Spleen (tissue), 13 donors: ENCODE measurements at places on chromosomes 1 and 21. TPM values are rescaled to one million over a fixed set of nuclear protein-coding genes. Genes with fewer than 3 reads are reported as not detected.

SLC5A3 gene
- 8.8 TPM for total RNA-seq

OR2M5 gene
- not detected for total RNA-seq

FAM177B gene
- 7.0 TPM for total RNA-seq

NHLH1 gene
- 0.23 TPM for total RNA-seq

LRRC42 gene
- 12.4 TPM for total RNA-seq

CCDC185 gene
- not detected for total RNA-seq

GSTM5 gene
- 2.6 TPM for total RNA-seq

RGSL1 gene
- total RNA-seq: not detected

MKNK1 gene
- 161 TPM for total RNA-seq

EVA1B gene
- total RNA-seq: 69.9 TPM

CATSPER4 gene
- total RNA-seq: not detected

HNRNPCL4 gene
- not detected for total RNA-seq

PDIK1L gene
- total RNA-seq: 11.1 TPM

CD5L gene
- total RNA-seq: 384 TPM

SLAMF8 gene
- 27.2 TPM for total RNA-seq

OR2L2 gene
- 1.8 TPM for total RNA-seq

ACKR1 gene
- 105 TPM for total RNA-seq

NTRK1 gene
- total RNA-seq: 0.26 TPM

PLA2G2C gene
- total RNA-seq: not detected

NOS1AP gene
- total RNA-seq: 0.61 TPM

HTR1D gene
- total RNA-seq: not detected

NES gene
- total RNA-seq: 124 TPM

RXRG gene
- not detected for total RNA-seq

FAM3B gene
- total RNA-seq: 1.3 TPM

LY9 gene
- total RNA-seq: 37.2 TPM

CD84 gene
- total RNA-seq: 62.5 TPM

MANEAL gene
- total RNA-seq: 9.2 TPM

CLEC20A gene
- total RNA-seq: not detected

ATP6V1G3 gene
- not detected for total RNA-seq

KCNAB2 gene
- 114 TPM for total RNA-seq

FCGR1A gene
- 38.0 TPM for total RNA-seq

CD247 gene
- 67.1 TPM for total RNA-seq

OR6K6 gene
- total RNA-seq: not detected

LIN28A gene
- not detected for total RNA-seq

LMNA gene
- total RNA-seq: 258 TPM

C8B gene
- total RNA-seq: not detected

CLCA4 gene
- not detected for total RNA-seq

CELA3A gene
- total RNA-seq: not detected

APCS gene
- not detected for total RNA-seq

PTPN7 gene
- total RNA-seq: 49.0 TPM

CLIC6 gene
- 1.3 TPM for total RNA-seq

FCRL5 gene
- 73.4 TPM for total RNA-seq

ST6GALNAC5 gene
- 1.6 TPM for total RNA-seq

RNU1-2 gene
- under 0.01 TPM for total RNA-seq

CR1 gene
- 147 TPM for total RNA-seq

RBM11 gene
- 2.5 TPM for total RNA-seq

DDOST gene
- total RNA-seq: 179 TPM

C1orf159 gene
- total RNA-seq: 18.7 TPM

REG4 gene
- total RNA-seq: not detected

MROH9 gene
- not detected for total RNA-seq

LEFTY1 gene
- total RNA-seq: 0.95 TPM
